ENCODE measurements at places on chromosomes 13 and 19.

GRCh38 chr13:33999811-34000605 is 182.1 kb downstream of the RFC3 start:
- DNase-seq, result no peak

DNA sequence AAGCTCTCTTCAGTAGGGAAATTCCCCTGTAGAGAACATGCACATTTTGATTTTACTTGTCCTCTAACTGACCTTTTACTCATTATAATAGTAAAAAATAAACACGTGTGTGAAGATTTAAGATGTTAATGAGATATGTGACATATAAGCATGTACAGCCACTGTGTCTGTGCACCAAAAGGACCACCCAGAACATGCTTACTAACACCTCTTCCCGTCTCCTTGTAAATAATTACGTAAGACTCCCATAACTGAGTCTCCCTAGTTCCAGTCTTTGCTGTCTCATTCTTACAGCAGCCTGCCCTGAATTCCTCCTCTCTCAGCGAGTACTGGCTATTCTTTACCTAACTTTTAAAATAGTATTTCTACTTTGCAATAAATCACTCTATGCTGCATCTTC is 53.6 kb downstream of the ZNF100 start:
- DNase-seq, result no peak

DNA sequence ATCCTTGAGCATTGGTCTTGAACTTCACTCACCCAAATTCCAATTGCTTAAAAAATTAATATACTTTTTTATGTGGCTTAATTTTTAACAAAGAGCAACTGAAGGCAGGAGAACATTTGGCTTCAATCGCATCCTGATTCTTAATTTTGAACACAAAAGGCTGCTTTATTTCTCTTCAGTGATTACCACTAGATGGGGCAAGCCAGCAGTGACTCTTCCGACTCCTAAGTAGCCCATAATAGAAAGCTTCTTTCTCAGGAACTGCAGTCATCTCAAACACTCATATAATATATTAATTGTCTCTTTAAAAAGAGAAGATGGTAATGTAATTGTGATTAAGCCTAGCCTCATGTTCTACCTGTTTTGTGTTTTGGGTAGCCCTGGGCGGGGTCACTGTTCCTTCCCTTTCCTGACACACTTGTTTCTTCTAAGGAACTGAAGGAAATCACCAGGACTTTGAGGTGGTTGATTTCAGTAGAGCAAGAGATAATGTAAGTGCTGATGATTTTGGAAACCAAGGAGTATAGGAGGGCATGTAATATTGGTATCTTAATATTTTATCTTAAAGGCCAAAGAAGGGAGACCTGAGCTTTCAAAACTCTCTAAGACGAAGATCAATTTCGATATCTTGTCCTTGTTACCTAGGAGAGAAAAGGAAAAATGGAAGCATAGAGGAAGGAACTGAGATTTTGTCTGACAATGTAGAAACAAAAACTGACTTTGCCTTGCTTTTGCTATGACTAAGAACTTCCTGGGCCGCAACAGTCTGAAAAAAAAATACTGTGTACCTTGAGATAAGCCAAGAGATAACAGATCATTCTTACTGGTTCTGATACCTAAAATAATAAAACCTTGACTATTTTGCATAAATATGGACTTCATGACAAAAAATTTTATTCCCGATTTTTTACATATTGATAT is 73.1 kb downstream of the TNFSF13B start:
- DNase-seq, result no peak

DNA sequence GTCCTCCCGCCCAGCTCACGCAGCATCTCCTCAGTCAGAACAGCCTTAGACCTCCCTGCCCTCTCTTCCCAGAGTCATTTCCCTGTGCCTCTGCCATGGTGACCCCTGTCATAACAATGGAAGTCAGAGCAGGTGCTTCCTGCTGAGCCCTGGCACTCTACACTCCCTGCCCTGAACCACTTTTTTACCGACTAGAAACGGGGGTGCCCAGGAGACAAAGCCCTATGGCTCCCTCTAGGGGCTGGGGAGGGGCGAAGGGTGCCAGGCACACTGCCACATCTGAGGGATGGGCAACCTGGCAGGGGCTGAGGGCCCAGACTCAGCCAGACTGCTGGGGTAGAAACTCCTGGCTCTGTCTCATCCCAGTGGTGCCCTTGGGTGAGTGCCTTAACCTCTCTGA is 16.4 kb downstream of the ZNF574 start:
- peak; percentile 21 for DNase-seq

DNA sequence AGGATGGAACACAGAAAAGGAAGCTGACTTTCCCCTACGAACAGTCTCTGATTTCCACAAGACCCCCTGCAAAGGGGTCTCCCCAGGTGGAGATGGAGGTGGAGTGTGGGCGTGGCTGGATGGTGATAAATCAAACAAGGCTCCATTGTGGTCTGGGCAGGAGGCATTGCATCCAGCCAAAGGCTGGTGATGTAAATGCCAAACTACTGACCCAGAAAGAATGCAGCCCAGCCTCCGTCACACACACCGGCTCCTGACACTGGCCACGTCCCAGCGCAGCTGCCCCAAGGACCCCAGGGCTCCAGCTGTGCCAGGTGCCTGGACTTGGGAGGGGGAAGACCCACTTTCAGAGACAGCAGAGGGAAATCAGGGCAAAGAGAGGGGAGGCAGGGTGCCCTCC is 6.3 kb downstream of the SLC7A1 start:
- DNase-seq, result no peak

GRCh38 chr19:6249296-6249695 is 30.5 kb downstream of the MLLT1 start:
- DNase-seq, result no peak

- DNase-seq, result no peak
These were observed 6.3 kb downstream of the TEX101 start for GRCh38 chr19:43420954-43421353.

GRCh38 chr13:114063545-114064449 is 68.6 kb downstream of the RASA3 start:
- no peak for DNase-seq

GRCh38 chr19:38280030-38280921 is 15.9 kb downstream of the SPINT2 start:
- DNase-seq, result no peak

DNA sequence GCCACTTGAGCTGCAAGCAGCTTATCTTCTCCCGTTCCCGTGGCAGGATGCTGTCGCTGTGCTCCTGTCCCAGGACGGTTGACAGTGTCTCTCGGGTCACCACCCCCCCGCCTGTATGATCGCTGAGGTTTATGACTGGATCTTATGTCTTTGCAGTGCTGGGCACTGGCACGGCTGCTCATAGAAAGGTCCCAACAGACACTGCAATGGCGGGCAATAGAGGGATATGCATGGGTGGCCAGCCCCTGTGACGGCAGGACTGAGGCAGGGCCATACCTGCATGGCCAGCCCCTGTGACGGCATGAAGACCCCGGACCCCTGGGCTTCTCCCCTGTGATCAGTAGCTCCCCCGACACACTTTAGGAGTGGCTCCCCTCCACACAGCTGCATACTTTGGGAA is 307.2 kb downstream of the TEX29 start:
- no peak for DNase-seq

DNA sequence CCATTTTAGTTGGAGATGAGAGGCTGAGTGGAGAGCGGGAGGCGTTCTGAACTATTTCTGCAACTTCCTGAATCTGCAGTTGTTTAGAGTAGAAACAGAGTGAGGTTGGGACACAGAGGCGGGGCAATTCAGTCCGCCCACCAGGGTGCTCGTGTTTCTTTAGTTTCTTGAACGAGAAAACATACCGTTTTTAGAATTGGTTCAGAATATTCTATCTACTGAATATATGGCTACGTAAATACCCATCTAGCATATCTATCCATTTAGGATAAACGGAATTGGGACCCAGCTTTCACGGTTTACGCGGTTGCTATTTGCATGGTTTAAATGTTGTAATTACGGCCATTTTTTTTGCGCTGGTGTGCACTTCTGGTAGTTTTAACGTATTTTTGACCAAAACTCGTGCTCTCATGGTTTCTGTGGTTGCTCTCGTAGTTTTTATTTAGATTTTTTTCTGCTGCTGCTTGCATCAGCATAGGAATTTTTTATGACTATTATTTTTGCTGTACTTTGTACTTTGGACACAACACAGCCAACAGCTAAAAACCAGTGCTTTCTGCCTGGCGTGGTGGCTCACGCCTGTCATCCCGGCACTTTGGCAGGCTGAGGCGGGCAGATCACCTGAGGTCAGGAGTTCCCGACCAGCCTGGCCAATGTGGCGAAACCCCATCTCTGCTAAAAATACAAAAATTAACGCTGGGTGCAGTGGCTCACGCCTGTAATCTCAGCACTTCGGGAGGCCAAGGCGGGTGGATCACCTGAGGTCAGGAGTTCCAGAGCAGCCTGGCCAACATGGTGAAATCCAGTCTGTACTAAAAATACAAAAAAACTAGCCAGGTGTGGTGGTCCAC is 32.7 kb downstream of the TIMM13 start:
- DNase-seq, result no peak

GRCh38 chr19:38264486-38265212 is at the start of gene SPINT2:
TSS of gene SPINT2 (plus strand) at chr19:38264573. CDS start at chr19:38264893, 320 bp downstream.
- DNase-seq, result peak; percentile 55

- no peak for DNase-seq
These were observed 153.7 kb upstream of the VSTM2B start for GRCh38 chr19:29372091-29372415.

- DNase-seq, result no peak
These were observed 11.5 kb upstream of the SUPT20H start for GRCh38 chr13:37070956-37071355.

- DNase-seq, result no peak
These were observed 2.0 kb downstream of the NPAS1 start for GRCh38 chr19:47021536-47022139.

DNA sequence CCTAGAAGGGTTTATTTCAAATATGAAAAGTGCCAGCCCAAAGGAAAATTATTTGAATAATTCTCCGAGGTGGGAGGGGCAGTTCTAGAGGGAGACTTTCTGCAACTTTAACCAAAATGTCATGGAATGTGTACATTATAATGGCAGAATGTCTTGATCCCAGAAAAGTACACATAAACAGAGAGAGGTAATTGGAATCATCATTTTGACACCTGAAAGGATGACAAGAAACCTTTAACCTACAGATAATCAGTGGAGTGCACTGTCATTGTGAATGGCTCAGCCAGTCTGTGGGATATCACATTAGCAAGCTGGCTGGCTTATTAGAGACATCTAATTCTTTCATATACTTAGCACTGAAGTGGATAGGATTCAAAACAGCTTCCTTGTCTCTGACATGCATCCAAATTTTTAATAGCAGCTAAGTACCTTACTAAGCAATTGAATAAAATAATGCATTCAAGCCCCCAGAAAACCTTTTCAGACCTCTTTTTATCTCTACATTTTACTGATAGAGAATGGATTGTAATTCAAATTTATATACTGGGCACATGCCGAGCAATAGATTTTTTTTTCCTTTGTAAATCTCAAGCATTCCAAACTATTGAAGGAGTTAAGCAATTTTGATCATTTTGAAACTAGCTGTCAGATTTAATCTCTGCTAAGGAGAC is 468.6 kb downstream of the COG6 start:
- DNase-seq, result no peak

- DNase-seq, result peak; percentile 28
These were observed at the start of gene BRSK1 for GRCh38 chr19:55283548-55284377. TSS of gene BRSK1 (plus strand) at chr19:55283997. CDS start at chr19:55284443, 446 bp downstream.

Measured in T-helper 2 cell (primary cell).